Osteoblast (primary cell): ENCODE measurements at places on chromosomes 11 and 22. TPM values are rescaled to one million over a fixed set of nuclear protein-coding genes. Genes with fewer than 3 reads are reported as not detected.

- DNase-seq: no peak
Observed at GRCh38 chr22:35988030-35988429, 40.6 kb downstream of the RBFOX2 start.

MMP27 gene
- total RNA-seq: not detected in 2 replicates

- no peak for DNase-seq
Observed at GRCh38 chr11:8375460-8375859, 111.8 kb upstream of the LMO1 start.

CALCB gene
- not detected in 2 replicates for total RNA-seq

FOLR3 gene
- total RNA-seq: 0.88 and 1.1 TPM in 2 replicates

DNA sequence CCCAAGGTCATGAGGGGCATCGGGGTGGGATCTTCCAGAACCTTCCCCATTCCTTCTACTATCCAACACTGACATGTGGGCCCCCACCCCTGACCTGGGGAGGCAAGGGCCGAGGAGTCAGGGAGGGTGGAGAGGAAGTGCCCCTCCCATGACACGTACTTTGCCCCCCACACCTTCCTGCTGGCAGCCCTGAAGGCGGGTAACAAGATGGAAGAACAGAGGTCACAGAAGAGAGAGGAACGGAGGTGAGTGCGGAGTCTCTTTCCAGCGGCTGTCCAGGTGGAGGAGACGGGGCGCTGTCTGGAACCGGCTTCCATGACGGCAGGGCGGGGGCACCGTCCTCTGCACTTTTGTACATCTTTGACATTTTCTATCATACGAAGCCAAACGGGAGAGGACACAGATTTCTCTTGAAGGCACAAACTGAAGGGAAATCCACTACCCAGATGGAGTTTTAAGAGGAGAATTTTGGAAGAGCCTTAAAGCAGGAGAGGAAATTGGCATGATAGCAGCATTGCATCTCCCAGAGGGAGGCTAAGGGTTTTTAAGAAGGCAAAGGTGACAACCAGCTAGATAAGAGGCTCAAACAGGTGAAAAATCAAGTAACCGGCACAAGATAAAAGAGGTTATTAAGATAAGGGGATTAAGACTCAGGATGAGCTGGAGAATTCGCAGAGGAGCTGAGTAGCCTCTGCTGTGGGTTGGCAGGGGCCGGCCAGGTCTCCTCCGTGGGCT, 16.7 kb downstream of the OSBPL5 start:
- no peak for DNase-seq

- DNase-seq: peak; percentile 98
Observed at GRCh38 chr11:18452927-18453326, 2.7 kb upstream of the LDHAL6A start.

MYO7A gene
- total RNA-seq: under 0.01 TPM in 2 replicates

- DNase-seq: no peak
Observed at GRCh38 chr11:26971961-26972360, 22.0 kb upstream of the FIBIN start.

- peak; percentile 44 for DNase-seq
Observed at GRCh38 chr11:76695133-76695532, 24.6 kb upstream of the LRRC32 start.

GRCh38 chr11:70744396-70745185, 346.3 kb downstream of the CTTN start:
- DNase-seq: peak; percentile 60

- peak; percentile 96 for DNase-seq
Observed at GRCh38 chr22:41512421-41513194, 31.7 kb downstream of the POLR3H start.

- no peak for DNase-seq
Observed at GRCh38 chr11:59138643-59139042, 4.0 kb upstream of the FAM111A start.

- no peak for DNase-seq
Observed at GRCh38 chr11:32068134-32068870, 22.6 kb upstream of the RCN1 start.

OR51F2 gene
- not detected in 2 replicates for total RNA-seq

GRCh38 chr11:128061281-128061871, 526.0 kb downstream of the ETS1 start:
- peak; percentile 38 for DNase-seq

GRCh38 chr11:74683279-74683871, 47.9 kb downstream of the CHRDL2 start:
- peak; percentile 93 for DNase-seq

DNA sequence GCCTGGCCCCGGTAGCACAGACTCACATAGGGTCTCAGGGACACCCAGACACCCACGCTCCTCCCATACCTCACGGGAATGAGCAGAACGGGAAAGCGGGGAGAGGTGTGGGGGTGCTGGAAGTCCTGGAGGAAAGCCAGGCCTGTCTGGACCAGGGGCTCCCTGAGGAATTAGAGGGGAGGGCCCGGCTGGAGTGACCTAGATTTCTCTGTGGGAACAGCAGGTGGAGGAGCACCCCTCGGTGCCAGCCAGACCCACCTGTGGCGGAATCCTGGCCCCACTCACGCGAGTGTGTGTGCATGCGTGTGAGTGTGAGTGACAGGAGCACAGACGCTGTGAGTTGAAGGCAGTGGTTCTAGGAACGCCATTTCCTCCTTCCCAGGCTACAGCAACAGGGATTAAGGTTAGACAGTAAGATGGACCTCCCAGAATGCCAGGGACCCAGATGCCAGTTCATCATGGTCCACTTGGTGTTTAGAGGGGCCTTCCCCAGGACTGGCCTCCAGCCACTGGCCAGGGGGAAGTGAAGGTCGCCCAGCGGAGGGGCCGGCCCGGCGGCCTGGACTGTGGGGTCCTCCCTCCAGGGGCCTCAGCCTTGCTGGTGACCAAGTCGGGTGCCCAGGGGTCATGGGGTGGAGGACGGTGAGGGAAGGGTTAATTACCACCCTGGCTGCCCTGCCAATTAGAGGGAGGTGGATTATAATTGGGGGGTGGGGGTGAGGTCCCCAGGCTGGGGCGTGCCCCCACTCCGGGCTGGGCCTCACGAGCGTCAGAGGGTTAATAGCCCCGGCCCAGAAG, 1.0 kb downstream of the PKP3 start:
- no peak for DNase-seq

DNA sequence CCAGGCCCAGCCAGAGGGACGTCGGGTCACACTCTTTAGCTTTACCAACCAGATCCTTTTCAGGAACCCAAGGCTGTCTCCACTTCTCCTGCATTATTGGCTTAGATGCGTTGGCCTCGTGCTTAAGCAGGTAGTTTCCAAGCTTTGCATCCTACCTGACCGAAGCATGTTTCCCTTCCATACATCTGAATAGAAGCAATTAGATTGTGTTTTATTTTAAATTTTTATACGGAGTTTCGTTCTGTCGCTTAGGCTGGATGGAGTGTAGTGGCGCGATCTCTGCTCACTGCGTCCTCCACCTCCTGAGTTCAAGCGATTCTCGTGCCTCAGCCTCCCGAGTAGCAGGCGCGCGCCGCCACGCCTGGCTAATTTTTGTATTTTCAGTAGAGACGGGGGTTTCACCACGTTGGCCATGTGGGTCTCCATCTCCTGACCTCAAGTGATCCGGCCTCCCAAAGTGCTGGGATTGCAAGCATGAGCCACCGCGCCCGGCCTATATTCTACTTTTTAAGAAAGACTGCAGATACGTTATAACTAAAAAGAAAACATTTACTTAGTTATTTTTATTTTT, 677 bp downstream of the DYNC2H1 start:
- DNase-seq: no peak

DNA sequence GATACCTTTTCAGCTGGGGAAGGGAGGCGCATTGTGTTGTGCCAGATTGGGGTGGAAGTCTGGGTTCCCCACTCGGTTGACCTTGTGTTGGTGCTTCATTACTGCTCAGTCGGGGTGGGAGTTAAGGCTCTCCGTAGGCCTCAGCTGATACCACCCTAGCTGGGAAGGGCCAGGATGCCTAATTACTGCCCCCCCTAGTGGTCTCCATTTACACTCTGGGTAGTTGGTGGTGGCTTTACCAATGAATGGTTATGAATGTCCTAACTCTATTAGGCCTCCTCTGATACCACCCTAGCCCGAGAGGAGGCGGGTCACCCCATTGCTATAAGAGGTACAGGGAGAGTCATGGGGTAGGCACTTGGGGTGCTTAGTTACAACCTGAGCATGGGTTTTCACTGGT, 27.5 kb upstream of the HIKESHI start:
- DNase-seq: no peak

DNA sequence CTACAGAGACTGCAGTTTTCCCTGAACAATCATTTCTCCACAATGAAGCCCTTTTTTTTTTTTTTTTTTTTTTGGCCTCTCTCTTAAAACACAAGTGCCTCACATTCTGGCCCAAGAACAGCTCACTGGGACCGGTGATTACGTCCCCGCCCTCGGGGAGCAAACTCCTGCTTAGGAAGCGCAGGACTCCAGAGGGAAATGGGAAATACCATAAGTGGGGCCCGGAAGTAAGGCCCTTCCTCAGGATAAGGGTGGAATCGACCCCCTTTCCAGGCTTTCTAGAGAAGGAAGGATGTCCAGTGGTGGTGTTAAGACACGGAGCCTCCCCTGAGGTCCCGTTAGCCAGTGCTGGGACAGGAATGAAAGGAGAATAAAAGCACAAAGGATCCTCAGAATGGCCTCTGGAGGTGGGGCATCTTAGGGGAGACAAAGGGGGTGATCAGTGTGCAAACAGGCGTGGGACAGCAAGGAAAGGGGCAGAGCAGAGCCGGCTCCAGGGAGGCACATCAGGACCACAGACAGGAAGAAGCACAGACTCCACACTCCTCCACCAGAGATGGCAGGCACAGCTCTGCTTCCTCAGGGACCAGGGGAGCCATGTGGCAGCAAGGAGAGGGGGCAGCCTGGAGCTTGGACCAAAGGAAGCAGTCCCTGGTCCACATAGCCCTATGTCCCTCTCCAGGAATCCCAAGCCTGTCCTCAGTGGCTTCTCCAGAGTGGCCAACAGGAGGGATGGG, 61.3 kb downstream of the CHST1 start:
- DNase-seq: no peak

TUB gene
- 19.2 and 23.5 TPM in 2 replicates for total RNA-seq

- DNase-seq: no peak
Observed at GRCh38 chr11:114876234-114876633, 197.9 kb downstream of the NXPE2 start.
